Effector memory CD4-positive, alpha-beta T cell (primary cell): ENCODE measurements at places on chromosomes 4 and X.

GRCh38 chr4:103099691-103100392, at the start of gene BDH2:
Gene BDH2, minus strand, starts transcription at chr4:103099834. Its CDS starts 3,580 bp downstream, at chr4:103096254.
- peak; percentile 31 for DNase-seq

GRCh38 chr4:2943364-2944090, 19.7 kb downstream of the NOP14 start:
- no peak for DNase-seq

DNA sequence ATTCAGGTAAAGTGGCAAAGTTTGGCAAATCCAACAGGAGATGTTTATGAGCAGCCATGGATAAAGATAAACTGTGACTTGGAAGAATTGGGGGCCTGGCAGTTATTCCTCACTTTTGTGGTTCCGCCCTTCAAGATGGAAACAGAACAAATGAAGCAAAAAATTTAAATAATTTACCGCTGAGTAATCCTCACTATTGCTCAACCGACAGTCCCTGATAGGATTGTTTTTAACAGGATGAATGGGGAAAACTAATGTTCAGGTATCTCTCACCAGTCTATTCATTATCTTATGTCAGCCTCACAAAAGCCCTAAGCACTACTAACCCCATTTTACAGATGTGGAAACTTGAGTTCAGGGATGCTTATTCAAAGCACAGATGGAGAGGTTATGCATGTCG, 90.8 kb downstream of the FNIP2 start:
- DNase-seq = no peak

- DNase-seq = peak; percentile 59
Observed at GRCh38 chrX:101617211-101618191, at the start of gene ARMCX6. Gene ARMCX6, minus strand, starts transcription at chrX:101618000. Its CDS starts 1,380 bp downstream, at chrX:101616620.

DNA sequence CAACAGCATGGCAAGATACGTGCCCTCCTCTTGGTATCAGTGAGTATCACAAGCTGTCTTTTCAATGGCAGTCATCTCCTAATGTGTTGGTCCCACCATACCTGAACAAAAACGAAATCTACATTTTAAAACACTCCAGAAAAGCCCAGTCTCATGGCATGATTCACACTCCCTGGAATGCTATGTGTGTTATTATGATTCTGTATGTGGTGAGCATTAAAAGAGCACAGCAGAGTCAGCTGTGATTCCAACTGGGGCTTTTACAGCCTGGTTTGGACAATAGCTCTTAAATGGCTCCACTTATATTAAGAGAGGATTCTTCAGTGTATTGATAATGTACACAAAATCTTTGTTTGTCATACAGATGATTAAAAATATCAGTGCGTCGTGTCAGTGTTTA, 274.1 kb upstream of the GK2 start:
- DNase-seq = no peak

- no peak for DNase-seq
Observed at GRCh38 chr4:43992552-43992951, 456.1 kb downstream of the KCTD8 start.

DNA sequence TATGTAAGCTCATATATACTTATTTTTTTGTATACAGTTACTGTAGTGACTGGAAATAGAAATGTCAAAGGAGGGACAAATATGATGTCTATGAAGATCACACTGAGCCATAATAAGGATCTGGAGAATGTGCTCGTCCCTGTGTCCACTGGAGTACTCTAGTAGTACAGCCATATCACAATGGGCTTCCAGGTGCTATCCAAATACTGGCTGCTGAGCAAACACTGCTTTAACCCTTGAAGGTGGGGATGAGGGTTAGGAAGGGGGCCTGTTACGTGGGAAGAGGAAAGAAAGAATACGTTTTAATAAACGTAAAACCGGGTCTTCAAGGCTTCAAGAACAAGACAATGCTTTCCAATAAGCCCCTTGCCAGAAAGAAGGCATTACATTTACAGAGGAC, 29.8 kb upstream of the TMEM150C start:
- no peak for DNase-seq

DNA sequence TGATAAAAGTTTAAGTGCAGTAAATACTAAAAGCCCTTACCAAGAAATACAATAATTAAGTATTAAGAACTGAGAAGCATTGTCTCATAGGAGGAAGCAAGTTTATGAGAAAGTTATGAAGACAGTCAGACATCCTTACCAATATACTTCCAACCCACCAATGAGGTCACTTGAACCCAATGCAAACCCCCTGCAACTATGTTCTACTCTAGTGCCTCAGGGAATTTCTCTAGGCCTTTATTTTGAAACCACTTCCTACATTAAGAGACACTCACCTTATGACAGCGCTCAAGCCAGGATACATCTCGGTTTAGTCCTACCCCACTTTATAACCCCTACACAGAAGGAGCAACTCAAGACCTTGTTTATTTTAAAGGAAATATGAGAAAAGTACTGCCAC, 61.3 kb downstream of the STPG2 start:
- no peak for DNase-seq

GRCh38 chr4:57926311-57926710, 816.1 kb upstream of the IGFBP7 start:
- DNase-seq = no peak

- no peak for DNase-seq
Observed at GRCh38 chr4:37602454-37603069, 83.6 kb downstream of the RELL1 start.

DNA sequence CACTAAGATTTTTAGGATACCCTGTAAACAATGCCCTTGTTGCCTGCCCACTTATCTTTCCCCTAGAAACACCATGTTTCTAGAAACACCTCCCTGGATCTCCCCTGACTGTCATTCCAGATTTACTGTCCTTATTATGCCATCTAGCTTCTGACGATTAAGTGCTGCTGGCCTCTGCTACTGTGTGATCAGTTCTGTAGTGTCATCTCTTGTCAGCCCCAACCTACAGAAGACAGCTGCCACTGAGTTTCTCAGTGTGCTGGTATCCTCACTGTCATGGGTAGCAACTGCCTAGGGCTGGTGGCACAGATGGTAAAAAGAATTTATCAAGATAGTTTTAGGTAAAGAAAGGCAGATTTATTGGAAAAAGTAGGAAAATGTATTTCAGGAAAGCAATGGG, 68.7 kb upstream of the WWC2 start:
- no peak for DNase-seq

DNA sequence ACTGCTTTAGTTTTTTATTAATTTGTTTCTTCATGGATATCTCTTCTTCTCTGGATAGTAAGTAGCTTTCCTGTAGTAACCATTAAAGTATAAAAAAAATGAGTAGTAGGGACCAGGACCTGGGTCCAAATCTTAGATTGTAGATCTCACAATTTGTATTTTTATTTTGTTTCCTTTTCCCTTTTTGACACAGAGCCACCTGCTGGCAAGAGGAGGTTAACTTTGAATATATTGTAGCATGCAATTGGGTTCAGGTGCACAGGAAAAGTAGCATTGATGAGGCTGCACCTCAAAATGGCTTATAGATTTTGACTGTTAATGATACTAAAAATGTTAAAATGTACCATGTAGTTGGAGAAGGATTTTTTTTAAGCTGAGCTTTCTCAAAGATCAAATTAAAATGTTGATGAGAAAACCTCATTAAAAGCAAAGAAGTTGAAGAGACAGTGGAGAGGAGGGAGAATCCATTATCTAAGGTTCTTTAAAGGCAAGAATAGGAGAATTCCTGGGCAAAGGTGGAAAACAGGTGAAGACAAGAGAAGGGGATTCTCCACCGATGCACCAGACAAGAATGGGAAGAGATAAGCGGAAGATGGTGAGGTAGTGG, 48.3 kb upstream of the HPGDS start:
- DNase-seq = no peak

DNA sequence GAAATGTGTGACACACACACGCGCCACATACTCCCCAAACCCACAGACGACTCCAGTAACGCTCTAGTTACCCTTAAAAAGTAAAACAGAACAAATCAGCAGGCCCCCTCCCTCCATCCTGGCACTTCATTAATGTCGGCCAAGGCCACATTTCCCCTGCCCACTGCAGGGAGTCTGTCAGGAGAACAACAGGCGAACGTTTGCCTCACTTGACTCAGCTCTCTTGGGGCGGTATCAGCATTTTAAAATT, 671 bp upstream of the FHIP1A start:
- no peak for DNase-seq

DNA sequence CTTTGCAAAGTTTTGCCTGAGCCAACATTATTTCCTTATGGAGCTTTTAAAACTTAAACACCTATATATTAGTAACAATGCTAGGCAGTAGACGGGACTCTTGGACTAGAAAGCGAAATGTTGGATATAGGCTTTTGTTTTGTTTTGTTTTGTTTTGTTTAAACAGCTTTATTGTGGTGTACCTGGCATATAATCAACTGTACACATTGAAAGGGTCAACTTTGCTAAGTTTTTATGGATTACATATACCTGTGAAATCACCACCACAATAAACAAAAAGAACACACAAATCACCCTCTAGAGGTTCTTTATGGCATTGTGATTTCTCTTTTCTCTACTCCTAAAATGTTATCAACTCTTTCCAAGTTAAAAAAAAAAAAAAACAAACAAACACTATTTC, 184.9 kb upstream of the LNX1 start:
- no peak for DNase-seq

DNA sequence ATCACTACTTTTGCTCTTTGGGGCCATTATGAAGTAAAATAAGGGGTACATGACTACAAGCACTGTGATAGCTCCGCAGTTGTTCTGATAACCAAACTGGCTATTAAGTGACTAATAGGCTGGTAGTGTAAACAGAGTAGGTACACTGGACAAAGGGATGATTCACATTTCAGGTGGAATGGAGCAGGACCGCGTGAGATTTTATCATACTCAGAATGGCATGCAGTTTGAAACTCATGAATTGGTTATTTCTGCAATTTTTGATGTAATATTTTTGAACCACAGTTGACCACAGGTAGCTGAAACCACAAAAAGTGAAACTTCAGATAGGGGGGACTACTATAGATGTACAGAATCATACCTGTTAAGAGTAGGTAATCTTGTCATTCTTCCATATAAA, 55.8 kb downstream of the PAK3 start:
- no peak for DNase-seq

GRCh38 chr4:108852691-108853090, 89.8 kb upstream of the ETNPPL start:
- DNase-seq = no peak

DNA sequence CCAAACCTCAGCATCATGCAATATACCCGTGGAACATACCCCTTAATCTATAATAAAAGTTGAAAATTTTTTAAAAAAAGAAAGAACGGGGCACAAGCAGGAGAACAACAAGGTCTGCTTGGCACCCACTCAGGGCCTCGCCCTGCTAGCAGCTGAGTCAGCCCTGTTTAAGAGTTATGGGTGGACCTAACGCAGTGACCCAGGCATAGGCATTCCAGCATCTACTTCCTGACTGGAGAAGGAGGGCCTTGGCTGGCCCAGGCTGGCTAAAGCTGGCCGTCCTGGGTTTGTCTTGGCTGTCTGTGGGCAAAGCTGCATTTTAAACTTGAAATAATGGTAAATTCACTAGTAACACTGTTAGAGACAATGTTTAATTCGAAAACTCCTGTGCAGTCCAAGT, 236.7 kb upstream of the PGRMC2 start:
- no peak for DNase-seq

- no peak for DNase-seq
Observed at GRCh38 chrX:150967786-150968185, 15.3 kb upstream of the HMGB3 start.

- DNase-seq = no peak
Observed at GRCh38 chr4:25950461-25951389, 36.7 kb downstream of the SMIM20 start.

GRCh38 chrX:69153060-69153730, 12.1 kb downstream of the PJA1 start:
- no peak for DNase-seq

- no peak for DNase-seq
Observed at GRCh38 chrX:20409991-20410390, 143.3 kb upstream of the RPS6KA3 start.

DNA sequence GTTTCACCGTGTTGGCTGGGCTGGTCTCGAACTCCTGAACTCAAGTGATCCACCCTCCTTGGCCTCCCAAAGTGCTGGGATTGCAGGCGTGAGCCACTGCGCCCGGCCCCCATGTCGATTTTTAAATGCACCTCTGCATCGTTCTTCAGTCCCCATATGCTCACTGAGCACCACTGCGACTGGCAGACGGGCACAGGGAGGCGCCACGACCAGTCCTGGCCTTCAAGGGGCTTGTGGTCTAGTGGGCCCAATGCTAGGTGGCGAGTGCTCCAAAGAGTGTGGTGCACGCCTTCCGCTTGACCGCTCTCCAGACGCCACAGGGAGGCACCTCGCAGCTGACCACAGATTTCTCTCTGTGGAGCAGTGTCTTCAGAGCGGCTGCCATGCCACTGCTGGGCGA, 11.7 kb upstream of the MSANTD1 start:
- no peak for DNase-seq

DNA sequence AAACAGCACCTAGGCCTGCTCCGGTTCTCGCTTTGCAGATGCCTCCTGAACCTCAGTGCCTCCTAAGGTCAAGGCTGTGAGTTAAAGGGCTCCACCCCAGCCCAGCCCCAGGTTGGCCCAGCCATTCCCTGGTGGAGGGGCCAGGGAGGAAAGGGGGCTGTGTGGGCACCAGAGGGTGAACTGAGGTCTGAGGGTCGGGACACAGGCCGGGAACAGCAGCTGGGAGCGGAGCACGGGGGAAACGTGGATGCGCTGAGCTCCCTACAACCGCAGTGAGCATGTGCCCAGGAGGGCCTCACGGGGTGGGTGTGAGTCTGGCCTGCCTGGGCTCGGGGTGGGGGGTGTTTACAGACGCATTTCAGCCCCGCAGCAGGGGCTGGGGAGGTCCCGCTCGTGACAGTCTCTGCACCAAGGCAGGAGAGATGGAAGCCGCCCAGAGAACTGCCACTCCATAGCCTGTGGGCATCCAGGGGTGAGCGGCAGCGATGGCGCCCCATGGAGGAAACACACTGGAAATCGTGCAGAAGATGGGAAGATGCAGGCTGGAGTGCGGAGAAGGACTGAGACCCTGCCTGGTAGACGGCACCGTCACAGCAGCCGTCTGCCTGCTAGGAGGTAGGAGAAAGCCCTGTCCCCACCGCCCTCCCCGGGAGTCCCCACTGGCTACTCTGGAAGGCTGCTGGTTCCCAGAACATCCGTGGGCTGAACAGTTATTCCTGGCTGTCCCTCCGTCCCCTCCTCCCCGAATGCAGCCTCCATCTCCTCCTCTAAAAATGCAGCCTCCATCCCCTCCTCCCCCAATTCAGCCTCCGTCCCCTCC, 9.9 kb upstream of the SLC25A6 start:
- no peak for DNase-seq

- DNase-seq = no peak
Observed at GRCh38 chrX:139178980-139179379, 351.6 kb upstream of the F9 start.

- no peak for DNase-seq
Observed at GRCh38 chr4:172073590-172073989, 260.4 kb downstream of the GALNTL6 start.
